Caki2 (cell line): ENCODE measurements at places on chromosomes 5 and 9. TPM values are rescaled to one million over a fixed set of nuclear protein-coding genes. Genes with fewer than 3 reads are reported as not detected.

Gene GOLM1
- 44.4 and 57.4 TPM in 2 replicates for total RNA-seq

Gene HMCN2
- total RNA-seq: not detected in 2 replicates

Gene ECSCR
- total RNA-seq: not detected in 2 replicates

Gene CD180
- total RNA-seq: not detected in 2 replicates

Gene MAST4
- not detected in 2 replicates for total RNA-seq

Gene MZB1
- total RNA-seq: not detected in 2 replicates

Gene PAPPA
- total RNA-seq: 1.2 and 1.9 TPM in 2 replicates

Gene TTLL11
- 1.7 TPM in 1 of 2 replicates, not detected in the other for total RNA-seq

Gene LSM11
- 1.5 and 3.9 TPM in 2 replicates for total RNA-seq

- DNase-seq: no peak
These were observed 415.6 kb downstream of the IRX2 start for GRCh38 chr5:2335733-2336515.

DNA sequence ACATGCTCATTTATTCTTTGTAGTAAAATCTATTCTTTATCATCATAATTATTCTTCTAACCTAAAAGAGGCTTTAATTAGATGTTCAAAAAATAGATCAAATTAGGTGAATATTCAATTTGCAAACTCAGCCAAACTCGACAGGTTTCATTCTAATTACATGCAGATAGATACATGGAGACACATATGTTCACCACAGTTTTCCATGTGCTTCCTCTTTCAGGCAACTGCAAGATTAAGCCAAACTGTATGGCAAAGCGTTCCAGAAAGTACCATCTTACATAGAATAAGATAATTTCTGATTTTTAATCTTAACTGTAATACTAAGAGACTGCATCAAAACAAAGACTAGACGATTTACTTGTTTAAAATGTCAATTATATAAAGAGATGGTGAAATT, 868.7 kb upstream of the DMAC1 start:
- DNase-seq: no peak

DNA sequence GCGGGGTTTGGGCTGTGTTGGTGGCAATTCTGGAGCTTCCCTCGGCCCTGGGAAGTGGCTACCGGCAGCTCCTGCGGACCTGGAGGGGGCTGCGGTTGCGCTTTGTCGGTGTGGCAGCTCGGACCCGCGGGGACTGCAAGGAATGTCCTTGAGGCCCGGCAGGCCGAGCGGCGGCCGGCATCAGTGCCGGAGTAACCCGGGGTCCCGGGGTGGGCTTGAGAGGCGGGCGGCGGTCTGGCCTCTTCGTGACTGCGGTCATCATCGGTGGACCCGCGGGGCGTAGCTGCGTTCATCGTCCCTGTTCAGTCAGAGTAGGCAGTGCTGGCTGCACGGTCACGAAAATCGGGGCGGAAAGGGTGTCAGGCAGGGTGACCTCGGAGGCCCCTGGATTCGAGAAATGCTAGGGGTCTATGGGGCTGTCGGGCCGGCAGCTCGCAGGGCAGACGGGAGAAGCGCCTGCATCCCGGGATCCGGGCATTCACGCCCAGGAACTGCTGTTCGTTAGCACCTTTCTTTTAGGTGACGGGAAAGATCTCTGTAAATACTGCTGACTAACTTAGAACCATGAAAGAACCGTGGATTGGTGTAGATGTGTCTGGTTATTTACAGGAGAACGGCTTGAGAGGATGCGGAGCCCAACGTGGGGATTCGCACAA, 474 bp downstream of the HMGCR start:
- DNase-seq: peak; percentile 23

- DNase-seq: no peak
These were observed 31.1 kb downstream of the ERAP1 start for GRCh38 chr5:96776621-96777020.

DNA sequence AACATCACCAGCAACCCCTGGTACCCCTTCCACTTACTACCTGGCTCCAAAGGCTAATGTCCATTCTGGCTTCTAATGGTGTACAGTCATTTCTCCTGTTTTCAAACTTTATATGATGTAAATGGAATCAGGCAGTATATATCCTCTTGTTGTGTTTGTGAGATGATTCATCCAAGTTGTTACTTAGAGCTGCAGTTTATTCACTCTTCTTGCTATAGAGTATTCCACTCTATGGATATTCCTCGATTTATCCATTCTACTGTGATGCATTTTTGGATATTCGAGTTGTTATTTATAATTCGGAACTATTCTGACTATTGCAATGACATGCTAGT, 32.4 kb downstream of the IRF1 start:
- no peak for DNase-seq

- DNase-seq: no peak
These were observed 103.5 kb downstream of the GLIS3 start for GRCh38 chr9:4196376-4196775.

DNA sequence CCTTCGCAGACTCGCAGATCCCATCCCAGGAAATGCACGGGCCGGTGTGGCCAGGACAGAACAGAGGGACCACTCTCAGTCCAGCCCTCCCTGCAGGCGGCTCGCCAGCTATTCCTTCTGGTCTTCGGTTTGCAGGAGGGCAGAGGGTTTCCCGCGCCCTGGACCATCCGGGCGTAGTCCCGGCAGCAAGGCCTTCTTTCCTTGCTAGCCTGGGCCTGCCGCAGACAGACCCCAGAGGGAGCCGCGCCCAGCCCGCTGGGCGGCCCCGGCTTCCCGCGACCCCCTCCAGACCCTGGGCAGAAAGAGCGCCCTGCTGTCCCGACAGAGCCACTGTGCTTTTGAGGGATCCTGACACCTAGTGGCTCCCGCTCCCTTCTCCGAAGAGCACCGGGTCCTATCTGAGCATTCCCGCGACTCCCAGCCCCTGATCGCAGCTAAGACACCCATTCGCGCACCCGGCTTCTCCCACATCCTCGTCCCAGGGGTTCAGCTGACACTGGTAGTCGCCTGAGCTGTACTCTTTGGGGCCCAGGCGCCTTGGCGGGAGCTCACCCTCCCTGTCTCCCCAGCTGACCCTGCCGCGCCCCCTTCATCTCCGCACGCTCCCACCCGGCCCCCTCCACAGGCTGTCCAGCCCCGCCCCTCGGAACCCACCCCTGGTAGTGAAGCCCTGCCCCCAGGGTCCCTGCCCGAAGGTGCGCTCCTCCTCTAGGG, 1.1 kb downstream of the CFAP90 start:
- no peak for DNase-seq

DNA sequence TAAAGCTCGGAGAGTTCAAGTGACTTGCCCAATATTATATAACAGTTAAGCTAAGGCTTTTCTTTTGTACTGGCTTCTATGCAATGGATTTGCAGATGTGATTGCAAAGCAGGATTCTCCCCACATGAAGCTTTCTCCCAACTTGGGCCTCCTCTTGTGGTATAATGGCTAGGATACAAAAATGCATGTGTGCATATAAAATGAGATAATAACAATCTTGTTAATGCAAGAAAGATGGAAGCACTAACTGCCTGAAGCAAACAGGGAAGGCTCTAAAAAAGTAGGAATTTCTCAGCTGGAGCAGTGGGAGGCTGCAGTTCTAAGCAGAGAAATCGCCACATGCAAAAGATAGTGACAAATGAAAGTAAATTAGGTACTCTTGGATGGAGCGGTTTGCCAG, 444.2 kb upstream of the RIOK2 start:
- no peak for DNase-seq

DNA sequence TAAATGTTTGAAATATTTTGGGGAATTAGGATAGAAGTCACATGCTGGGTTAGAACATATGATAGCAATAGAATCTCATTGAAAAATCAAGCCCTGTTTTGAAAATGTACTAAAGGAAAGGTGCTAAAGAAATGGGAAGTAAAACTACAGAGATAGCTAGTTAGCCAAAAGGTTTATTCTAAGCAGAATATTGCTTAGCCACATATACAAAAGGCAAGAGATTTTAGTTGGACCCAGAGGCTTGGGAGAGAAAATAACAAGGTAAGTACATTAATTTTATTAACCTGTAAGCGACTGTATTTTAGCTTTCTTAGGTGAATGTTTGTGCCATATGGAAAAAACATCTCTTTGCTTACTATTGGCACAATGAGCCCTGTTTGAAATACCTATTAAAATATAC, 108.3 kb downstream of the RPS23 start:
- no peak for DNase-seq

DNA sequence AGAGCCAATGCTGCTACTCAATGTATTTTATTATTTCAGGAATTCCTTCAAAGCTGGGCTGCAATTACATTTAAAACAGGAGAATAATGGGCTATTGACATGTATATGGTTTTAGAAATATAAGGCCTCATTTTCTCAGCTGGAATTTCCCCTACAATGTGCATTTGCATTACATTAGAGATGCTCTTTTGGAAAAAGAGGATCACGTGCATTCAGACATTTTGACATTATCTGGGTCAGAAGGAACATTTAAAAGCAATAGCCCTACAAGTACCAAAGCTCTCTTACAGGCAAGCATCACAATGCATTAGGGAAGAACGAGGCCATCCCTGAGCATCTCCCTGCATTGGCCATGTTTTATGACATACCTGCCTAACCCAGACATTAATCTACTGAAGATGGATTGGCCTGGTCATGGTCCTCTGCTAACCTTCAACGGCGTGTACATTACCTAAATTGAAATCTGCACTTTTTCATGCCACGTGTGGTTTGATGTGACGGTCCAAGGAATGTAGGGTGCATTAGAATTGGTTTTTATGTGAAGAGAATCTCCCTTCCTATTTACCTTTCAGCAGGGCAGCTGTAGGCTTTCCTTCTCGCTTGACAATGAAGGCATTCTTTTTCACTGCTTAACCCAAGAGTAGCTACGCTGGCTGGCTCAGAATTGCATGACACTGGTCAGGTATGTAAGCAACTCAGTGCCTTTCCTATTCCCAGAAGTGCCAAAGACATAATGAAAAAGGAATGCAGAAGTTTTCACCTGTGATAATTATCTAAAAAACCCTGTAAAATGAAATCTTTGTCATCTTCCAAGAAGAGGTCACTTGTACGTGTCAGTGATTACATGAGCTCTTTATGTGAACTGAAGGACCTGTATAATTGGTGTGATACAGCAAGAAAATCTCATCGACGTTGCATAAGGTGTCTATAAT, 212.3 kb upstream of the MPDZ start:
- no peak for DNase-seq

DNA sequence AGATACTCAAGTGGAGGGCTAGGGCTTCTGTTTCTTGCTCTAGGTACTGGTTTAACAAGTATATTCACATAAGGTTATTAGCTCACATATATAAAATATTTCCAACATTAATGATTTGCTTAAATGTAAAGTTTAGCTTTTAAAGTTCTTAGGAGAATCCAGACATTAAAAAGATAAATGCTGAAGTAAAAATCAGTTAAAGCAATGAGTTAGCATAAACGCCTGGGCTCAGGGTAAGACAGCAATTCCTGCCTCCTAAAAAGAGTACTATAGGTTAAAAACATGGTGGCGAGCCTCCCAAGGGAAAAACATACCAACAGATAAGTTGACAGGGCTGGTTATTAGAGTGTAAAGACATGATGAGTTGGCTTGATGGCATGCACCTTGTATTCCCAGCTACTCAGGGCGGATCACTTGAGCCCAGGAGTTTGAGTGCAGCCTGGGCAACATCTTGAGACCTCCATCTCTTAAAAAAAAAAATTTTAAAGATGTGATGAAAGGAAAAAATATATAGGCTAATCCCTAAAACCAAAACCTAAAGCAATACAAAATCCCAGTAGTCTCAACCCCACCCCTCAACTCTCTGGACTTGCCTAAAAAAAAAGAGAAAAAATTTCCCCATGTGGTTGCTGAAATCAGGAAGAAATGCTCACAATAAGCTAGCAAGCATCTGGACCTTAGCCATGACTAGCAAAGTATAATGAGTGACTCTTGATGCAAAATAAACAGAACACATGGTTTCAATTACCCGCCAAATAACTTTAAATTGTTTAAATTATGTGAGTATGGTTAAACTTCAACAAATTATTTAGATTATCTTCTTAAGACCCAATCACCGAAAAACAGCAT, 3.6 kb downstream of the GOLPH3 start:
- DNase-seq: peak; percentile 22

GRCh38 chr5:43117092-43117491, 3.6 kb upstream of the ZNF131 start:
- DNase-seq: no peak

DNA sequence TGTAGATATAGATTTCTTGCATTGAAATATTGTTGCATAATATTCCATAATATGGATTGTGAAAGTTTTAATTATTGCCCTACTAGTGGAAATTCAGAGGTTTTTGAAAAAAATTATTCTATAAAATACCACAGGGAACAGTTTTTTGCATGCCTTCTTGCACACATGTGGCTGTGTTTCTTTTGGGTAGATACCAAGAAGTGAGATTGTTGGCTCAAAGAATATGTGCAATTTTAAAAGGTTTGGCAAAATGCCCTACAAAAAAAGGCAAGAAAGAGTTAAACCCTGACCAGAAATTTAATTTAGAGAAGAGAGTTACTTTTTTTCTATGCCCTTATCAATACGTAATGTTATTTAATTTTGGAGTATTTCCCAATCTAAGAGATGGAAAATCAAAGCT, 270.8 kb upstream of the DAPK1 start:
- DNase-seq: no peak

DNA sequence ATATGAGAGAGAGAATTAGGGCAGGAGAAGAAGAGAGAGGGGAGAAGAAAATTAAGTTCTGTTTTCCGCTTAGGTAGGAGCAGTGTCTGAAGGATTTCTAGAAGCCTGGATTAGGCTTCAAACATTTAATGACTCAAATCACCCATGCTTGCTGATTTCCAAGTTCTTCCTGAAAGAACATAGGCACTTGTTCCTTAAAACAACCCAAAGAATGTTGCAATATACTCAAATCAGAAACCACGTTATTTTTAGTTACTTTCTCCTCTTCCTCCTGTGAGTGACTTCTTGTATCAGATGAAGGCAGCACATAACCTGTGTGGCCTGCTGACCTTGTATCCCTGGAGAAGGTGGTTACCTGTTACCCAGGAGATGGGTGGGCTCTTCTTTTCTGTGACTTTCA, 351.5 kb upstream of the KLF4 start:
- DNase-seq: no peak

GRCh38 chr5:128538250-128539037, 399 bp upstream of the FBN2 start:
- DNase-seq: no peak

DNA sequence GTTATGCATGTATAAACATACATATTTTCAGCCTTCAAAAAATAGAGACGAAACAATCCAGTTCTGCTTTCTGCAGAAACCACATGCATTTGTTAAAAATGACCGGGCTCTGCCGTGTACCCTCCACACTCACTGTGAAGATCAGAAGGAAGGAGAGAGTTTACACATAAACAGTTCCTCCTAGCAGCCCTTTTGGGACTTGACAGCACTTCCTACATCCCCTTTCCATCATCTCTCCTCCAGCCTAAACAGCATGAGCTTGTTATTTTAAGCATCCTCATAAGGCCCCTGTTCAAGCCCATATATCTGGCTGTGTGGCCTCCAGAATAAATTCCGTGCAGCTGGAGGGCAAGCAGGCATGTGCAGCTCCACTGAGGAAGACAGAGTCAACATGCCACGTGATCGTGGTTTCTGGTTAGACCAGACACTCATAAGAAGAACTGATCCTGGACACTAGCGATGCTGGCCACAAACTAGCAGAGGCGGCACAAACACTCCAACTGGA, 42.2 kb downstream of the NIPAL4 start:
- DNase-seq: no peak

- no peak for DNase-seq
These were observed 248.0 kb upstream of the PCSK5 start for GRCh38 chr9:75642522-75642921.

- DNase-seq: peak; percentile 65
These were observed 11.6 kb downstream of the ABL1 start for GRCh38 chr9:130846487-130847305.
